NB4 (cell line): ENCODE measurements at places on chromosomes 6 and 20.

DNA sequence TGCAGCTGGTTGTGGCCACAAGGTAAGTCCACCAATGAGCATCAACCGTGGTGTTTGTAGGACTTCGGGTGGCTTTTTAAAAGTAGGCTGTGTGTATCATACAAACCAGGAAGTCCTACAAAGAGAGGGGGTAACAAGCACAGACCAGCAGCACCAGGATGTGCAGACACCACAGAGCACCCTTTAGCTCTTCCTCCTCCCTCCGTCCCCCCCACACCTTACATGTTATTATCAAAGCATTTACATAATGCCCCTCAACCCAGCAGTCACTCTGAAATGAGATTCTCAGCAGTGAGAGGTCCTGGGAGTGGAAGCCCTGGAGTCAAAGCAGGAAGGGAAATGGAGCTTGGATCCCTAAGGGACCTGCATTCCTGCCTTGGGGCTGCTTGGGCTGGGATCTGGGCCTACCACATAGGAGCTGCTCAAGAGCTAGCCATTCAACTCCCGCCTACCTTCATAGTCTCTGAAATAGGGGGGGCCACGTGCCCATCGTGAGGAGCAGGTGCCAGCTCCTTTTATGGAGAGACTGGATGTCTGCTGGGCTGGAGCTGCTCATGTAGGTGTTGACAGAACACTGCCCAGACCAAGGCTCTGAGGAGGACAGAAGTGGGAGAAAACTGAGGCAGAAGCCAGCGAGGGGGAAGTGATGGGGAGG is 90.6 kb downstream of the PSMB1 start:
- DNase-seq, result peak; percentile 40

GRCh38 chr6:160386869-160387530 is 38.8 kb downstream of the SLC22A3 start:
- no peak for DNase-seq

GRCh38 chr6:169362501-169363121 is 109.0 kb upstream of the THBS2 start:
- DNase-seq, result no peak

DNA sequence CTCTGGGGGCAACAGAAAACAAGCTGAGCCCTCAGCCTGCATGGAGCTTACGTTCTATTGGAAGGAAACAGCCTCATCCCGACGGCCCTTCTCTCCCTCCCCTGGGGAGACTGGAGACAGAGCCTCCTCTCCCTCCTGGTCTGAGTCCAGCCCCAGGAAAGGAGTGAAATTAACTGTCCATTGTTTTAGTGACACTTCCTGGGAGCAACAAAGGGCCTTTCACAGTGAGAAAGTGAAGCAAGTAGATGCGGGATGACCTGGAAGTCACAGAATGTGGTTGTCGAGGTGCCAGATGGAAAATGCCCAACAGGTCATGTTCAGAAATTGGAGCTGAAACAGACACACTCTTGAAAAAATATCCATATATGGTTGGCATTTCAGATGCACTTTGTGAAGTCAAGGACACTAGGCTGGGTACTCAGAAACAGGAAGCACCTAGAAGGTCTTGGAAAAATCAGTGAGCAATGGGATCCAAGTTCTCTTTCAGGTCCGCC is 77.8 kb downstream of the TFAP2C start:
- DNase-seq, result no peak
